Stimulated activated CD4-positive, alpha-beta T cell treated with anti-CD3 and anti-CD28 coated beads, TNF-alpha, amount 100 ng/mL, for 4 hours (primary cell): ENCODE measurements at places on chromosomes 1 and 21.

DNA sequence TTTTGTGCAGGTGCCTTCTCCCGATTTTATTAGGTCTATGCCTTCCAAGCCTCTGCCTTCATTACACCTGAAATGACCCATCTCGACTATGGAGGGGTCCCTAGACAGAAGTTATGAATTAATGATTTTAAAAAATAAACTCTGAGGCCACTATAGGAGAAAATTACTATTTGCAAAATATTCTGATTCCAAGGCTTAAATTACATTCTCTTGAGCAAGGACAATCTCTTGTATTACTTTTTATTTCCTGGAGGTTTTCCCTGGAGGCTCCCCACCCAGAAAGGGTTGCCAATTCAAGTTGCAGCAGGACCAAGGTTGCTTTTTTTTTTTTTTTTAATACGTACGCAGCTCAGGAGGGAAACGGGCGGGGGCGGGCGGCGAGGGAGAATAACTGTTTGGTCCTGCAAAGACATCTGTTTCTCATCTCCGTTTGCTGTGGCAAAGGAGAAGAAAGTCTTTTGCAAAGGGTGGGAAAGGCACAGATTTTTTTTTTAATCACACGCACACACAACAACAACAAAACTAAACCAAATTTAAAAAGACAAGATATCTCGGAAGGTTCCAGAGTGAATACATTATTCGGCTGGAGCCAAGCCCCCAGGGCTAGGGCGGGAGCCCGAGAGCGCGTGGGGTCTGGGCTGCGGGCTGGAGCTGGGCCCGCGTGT, 618 bp upstream of the SERTAD4 start:
- DNase-seq = no peak

DNA sequence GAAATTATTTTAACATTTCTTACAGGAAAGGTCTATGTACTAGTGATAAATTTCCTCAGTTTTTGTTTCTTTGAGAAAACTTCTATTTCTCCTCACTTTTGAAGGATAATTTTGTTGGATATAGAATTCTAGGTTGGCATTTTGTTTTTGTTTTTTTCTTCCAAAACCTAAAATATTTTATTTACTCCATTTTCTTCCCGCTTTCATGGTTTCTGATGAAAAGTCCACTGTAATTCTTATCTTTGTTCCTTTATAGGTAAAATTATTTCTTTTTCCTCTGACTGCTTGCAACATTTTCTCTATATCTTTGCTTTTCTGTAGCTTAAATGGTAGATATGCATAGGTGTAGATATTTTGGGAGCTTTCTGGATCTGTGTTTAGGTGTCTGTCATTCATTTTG, 153.9 kb upstream of the DSCAM start:
- no peak for DNase-seq

DNA sequence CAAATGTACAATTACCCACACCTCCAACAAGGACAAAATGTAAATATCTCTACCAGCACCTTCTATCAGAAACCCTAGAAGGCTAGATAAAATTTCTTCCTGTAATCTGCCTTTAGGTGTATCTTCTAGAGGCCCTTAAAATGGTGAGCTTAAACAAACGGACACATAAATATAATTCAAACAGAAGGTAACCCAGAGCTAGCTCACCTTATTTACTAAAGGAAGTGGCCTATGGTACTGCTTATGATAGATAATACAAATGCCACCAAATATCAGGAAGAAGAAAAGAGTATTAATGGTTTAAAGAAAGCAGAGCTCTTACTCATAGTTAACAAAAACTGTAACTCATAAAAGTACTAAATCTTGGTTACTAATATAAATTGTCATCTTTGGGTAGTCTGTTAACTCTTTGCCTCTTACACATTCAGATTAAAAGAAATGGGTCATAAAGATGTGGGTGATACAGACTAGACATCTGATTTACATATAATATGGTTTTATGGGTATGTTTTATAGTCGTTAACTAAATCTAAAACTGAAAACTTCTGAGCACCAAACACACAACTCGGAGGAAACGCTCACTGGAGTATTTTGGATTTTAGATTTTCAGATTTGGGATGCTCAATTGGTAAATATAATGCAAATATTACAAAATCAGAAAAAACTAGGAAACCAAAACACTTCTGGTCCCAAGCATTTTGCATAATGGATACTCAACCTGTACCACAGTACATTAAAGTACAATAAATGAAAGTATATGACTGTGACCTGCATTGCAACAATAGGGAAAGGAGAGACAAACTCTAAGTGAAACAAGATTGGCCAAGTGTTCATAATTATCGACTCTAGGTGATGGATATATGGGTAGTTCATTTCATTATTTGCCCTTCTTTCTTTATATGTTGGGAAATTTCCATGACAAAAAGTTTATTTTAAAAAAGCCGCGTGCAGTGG, 23.2 kb downstream of the TRIT1 start:
- no peak for DNase-seq

GRCh38 chr1:196774175-196774574, 465 bp upstream of the CFHR3 start:
- DNase-seq = no peak

- no peak for DNase-seq
Observed at GRCh38 chr1:184242507-184242943, 144.3 kb upstream of the C1orf21 start.

GRCh38 chr1:26078286-26079177, 11.1 kb upstream of the TRIM63 start:
- no peak for DNase-seq

DNA sequence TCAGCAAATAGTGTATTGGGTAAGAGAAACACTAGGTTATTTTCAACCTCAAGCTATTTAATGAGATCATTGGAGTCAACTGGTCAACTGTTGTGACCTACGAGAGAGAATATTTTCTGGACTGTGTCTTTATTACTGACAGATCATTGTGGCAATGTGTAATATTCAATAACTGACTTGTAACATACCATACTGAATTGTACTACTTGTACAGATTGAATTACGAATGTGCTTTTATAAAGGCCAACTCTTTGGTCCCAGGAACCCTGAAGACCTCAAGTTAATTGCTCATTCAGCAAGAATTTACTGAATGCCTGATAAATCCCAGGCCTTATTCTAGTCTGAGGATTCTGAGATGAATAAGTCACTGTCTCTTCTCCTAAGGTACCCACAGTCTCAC, 56.1 kb upstream of the CAMK1G start:
- no peak for DNase-seq

- DNase-seq = no peak
Observed at GRCh38 chr1:180928331-180929230, 15.9 kb downstream of the KIAA1614 start.

DNA sequence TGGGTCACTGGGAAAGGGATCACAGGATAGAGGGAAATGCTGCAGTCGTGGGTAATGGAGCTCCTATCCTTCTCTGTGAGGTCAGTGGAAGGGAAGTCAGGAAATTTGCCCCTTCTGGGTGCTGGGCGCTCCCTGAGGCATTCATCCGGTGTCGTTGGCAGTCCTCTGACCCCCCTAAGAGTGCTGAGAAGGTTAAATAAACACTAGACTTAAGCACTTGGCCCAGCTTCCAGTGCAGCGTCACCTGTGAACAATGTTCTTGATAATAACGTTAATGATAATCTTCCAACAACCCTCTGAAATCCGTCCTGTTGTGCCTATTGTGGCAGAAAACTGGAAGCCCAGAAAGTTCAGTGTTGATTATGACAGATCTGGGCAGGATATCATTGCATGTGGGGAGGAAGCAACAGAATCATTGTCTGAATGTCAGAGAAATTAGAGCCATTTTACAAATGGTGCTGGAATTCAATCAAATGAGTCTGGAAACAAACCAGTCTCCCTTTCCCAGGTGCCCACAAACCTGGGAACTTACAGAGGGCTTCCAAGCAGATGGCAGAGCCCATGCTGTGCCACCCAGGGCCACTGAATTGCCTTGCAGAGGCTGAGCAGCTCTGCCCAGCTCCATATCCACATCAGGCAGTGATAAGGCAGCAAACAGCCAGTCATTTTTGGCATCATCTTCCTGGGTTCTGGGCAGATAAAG, 216.8 kb downstream of the KAZN start:
- DNase-seq = no peak

- DNase-seq = no peak
Observed at GRCh38 chr1:16266411-16267118, 29.6 kb upstream of the CPLANE2 start.

- DNase-seq = no peak
Observed at GRCh38 chr1:154445040-154445472, 39.9 kb downstream of the IL6R start.
